HTR-8/SVneo (cell line): ENCODE measurements at places on chromosomes 11 and 22.

- DNase-seq: no peak
Measured at GRCh38 chr11:129719037-129719436, 96.6 kb upstream of the TMEM45B start.

GRCh38 chr11:118076754-118077281 lies at the start of gene TMPRSS4:
TMPRSS4 (plus strand) TSS chr11:118077078; CDS start chr11:118077303, 225 bp downstream.
- no peak for DNase-seq

GRCh38 chr11:36160091-36160490 lies 129.1 kb downstream of the COMMD9 start:
- DNase-seq: no peak

- no peak for DNase-seq
Measured at GRCh38 chr11:58837707-58838388, 6.7 kb downstream of the GLYATL2 start.

- no peak for DNase-seq
Measured at GRCh38 chr22:26643418-26644100, 13.8 kb upstream of the MIAT start.

DNA sequence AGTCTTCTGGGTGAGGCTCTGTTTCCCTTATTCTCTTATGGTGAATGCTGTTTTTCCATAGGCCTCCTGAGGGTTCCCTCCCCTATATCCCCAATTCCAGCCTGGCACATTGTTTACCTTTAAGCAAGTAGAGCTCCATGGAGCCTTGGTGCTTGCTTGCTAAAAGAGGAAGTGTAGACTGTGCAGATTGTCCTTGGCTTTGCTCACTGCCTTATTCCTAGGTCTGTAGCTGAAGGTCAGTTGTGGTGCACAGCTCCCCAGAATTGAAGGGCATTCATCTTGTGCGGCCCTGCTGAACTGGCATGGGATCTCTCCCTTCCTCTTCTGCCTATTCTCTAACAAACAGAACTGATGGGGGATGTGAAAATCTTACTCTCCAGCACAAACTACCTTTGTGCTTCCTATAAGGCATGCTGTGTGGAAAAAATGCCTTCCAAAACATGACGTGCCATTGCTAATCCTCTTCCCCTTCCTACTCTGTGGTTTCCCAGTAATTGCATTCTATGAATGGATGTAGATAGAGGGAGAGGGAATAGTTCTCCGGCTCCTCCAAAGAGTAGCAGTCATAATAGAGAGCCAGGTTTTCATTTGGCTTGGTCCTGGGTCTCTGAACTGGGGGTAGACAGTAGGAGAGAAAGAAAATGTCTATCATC lies 34.2 kb upstream of the PLET1 start:
- no peak for DNase-seq

DNA sequence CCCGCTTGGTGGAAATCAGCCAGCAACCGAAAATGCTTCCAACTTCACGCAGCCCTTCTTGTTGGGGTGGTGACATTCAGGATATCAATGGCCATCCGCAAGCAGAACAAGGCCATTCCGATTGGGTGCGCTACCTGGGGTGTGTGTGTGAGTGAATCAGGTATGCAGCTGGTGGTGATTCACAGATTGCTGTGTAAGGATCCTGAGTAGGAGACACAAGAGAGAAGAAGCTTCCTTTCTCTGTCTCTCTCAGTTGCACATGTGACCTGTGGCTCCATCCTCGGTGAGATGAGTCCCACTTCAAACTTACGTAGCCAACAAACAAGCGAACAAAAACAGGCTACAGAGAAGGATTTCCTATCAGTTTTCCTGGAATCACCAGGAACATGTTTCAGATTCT lies 9.6 kb upstream of the TMEM184B start:
- no peak for DNase-seq
